ENCODE measurements at places on chromosomes 5 and 9. TPM values are rescaled to one million over a fixed set of nuclear protein-coding genes. Genes with fewer than 3 reads are reported as not detected.

The PPIC gene
- polyA plus RNA-seq: 19.0 TPM

GRCh38 chr9:4929917-4930316 is 55.2 kb upstream of the JAK2 start:
- DNase-seq: no peak

DNA sequence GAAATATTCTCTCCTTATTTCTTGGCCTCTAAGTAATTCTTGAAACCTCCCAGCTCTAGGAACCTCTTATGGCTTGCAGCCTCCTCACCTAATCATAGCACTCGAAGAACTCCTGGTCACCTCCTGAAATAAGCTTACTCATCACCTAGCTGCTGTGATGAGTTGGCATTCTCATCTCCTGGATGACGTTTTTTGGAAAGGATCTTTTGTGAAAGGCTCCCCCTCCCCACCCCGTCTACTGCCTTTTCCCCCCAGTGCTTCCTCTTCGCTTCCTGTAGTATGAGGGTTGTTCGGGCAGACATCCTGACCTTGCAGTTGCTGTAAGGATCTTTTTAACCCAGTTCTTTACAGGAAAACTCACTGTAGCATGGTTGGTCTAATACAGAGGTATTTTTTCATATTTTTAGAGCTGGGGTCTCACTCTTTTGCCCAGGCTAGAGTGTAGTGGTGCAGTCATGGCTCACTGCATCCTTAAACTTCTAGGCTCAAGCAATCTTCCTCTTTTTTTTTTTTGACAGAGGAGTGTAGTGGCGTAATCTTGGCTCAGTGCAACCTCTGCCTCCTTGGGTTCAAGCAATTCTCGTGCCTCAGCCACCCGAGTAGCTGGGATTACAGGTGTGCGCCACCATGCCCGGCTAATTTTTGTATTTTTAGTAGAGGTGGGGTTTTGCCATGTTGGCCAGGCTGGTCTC is 41.8 kb downstream of the ARHGAP26 start:
- DNase-seq: no peak

DNA sequence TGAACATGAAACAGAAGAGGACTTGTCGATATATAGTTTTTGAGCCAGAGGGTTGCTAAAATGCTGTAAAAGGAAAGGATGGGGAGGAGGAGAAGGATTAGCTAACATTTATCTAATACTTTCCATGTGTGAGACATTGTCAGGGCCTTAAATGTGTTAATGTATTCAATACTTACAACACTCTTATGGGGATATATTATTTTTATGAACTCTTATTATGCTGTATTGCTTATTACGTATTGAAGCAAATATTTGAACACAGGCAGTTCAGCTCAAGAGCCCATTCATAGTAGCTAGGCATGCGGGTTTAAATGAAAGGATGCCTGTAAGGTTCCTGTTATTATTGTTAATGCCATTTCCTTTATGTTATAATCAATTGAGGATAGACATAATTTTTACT is 391.5 kb downstream of the CCDC171 start:
- DNase-seq: no peak

- no peak for DNase-seq
Observed at GRCh38 chr5:98635656-98636055, 137.8 kb upstream of the RGMB start.
